Body of pancreas (tissue), 4 donors: ENCODE measurements at places on chromosomes 11 and 22. TPM values are rescaled to one million over a fixed set of nuclear protein-coding genes. Genes with fewer than 3 reads are reported as not detected.

The IL18BP gene
- total RNA-seq = 9.6 TPM

The SLC43A1 gene
- 128 TPM for total RNA-seq

The BTG4 gene
- not detected for total RNA-seq

The UBE2L6 gene
- 7.9 TPM for total RNA-seq

The CCDC73 gene
- 0.26 TPM for total RNA-seq

The CARD16 gene
- 6.0 TPM for total RNA-seq

The DAGLA gene
- total RNA-seq = 9.9 TPM

The RIBC2 gene
- not detected for total RNA-seq

The ST14 gene
- total RNA-seq = 55.3 TPM

The DTX4 gene
- total RNA-seq = 10.4 TPM

The LDHAL6A gene
- total RNA-seq = not detected

The MALAT1 gene
- total RNA-seq = 14,092 TPM

The OR51I1 gene
- not detected for total RNA-seq

The TRIM49 gene
- not detected for total RNA-seq

The FDXACB1 gene
- 2.1 TPM for total RNA-seq

The GGTLC3 gene
- not detected for total RNA-seq

The GAS2 gene
- total RNA-seq = 24.6 TPM

The BCO2 gene
- total RNA-seq = 4.2 TPM
